ENCODE measurements at places on chromosomes 7 and 10.

GRCh38 chr10:96309628-96310320 lies 5.5 kb downstream of the DNTT start:
- DNase-seq, result no peak

GRCh38 chr7:157690833-157691585 lies 354.2 kb downstream of the DNAJB6 start:
- DNase-seq, result no peak

GRCh38 chr7:159095979-159096411 lies 48.7 kb downstream of the VIPR2 start:
- DNase-seq, result no peak

DNA sequence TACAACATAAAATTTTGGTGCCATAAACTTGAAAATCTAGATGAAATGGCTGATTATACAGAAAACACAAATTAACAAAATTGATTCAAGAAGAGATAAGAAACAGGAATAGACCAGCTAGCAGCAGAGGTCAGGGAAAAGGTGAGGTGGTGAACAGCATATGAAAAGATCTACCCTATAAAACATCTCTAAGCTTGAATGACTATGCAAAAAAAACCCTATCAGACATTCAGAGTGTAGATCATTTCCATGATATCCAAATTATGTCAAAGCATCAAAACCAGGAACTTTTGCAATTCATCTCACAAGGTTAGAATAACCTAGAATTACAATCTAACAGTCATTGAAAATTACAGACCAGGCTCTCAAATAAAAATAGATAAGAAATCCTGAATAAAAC lies 14.6 kb upstream of the BPGM start:
- no peak for DNase-seq

GRCh38 chr10:47035171-47035818 lies 124.1 kb downstream of the PTPN20 start:
- DNase-seq, result no peak

DNA sequence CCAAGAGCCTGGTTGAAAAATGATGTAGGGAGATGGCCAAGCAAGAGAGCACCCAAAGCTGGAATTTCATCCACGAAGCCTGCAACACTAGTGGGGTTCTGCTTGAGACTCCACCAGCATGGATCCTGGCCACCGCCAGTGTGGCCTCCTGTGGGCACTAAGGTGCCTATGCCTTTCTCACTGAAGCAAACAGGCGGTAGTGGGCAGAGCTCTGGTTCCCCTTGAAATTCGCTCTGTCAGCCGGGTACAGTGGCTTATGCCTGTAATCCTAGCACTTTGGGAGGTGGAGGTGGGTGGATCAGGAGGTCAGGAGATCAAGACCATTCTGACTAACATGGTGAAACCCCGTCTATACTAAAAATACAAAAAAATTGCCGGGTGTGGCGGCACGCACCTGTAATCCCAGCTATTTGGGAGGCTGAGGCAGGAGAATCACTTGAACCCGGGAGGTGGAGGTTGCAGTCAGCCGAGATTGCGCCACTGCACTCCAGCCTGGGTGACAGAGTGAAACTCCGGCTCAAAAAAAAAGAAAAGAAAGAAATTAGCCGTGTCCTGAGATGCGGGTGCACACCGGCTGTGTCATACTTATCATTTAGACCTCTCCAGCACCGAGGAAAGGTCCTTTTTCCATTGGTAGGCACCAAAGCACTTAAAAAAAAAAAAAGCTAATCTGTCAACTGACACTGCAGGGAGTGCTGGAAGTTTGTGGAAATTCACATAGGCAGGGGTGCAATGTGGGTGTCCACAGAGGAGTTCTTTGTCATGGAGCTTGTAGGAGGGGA lies 28.3 kb downstream of the CCM2 start:
- DNase-seq, result no peak

- peak; percentile 88 for DNase-seq
These were observed 39.2 kb downstream of the EEPD1 start for GRCh38 chr7:36192053-36192824.

DNA sequence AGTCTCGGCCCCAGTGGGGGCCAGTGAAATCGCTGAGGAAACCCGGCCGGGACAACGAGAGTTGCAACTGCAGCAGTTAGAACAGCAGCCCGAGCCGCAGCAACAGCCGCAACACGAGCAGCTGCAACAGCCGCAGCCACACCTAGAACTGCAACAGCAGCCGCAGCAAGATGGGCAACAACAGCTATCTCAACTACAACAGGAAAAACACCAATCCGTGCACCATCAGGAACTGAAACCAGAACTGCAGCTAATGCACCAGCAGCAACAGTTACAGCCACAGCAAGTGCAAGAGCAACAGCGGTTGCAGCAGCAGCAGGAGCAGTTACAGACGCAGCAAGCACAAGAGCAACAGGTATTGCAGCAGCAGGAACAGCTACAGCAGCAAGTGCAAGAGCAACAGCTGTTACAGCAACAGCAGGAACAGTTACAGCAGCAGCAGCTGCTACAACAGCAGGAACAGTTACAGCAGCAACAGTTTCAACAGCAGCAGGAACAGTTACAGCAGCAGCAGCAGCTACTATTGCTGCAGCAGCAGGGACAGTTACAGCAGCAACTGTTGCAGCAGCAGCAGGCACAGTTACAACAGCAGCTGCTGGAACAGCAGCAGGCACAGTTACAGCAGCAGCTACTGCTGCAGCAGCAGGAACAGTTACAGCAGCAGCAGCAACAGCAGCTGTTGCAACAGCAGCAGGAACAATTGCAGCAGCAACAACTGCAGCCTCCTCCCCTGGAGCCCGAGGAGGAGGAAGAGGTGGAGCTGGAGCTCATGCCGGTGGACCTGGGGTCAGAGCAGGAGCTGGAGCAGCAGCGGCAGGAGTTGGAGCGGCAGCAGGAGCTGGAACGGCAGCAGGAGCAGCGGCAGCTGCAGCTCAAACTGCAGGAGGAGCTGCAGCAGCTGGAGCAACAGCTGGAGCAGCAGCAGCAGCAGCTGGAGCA lies 6.1 kb downstream of the ZNF853 start:
- DNase-seq, result no peak

- DNase-seq, result no peak
These were observed 51.0 kb downstream of the SLC13A1 start for GRCh38 chr7:123148813-123149212.

DNA sequence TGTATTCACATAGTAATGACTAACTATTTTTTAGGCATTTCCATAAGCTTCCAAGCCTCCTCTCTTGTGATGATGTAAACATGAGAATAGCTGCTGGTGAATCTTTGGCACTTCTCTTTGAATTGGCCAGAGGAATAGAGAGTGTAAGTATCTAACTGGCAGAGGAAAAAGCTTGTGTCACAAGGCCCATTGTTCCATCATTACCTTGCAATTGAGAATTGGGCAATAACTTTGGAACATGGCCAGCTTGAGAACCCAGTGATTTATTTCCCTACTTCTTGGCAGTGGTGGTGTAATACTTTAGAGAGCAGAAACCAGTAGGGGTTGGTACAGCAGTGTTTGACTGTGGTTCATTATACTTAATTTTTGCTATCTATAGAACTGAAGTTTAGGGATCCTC lies 12.0 kb downstream of the IFRD1 start:
- DNase-seq, result peak; percentile 77

DNA sequence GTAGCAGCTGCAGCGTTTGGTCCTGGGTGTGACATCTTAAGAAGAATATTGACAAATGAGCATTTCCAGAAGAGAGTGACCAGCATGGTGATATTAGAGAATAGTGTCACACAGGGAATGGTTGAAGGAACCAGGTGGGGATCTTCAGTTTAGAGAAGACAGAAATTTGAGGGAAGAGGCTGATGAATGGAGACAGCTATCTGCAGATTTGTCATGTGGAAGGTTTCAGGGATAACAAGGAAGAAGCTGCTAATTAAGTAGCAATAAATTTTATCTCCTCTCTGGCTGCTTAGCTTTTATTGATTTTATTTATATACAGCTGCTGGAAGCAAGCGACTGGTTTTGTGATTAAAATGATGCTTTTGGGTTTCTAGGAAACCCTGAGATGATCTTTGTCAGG lies 26.0 kb downstream of the SDK1 start:
- DNase-seq, result no peak

GRCh38 chr10:87661861-87662785 lies 2.4 kb downstream of the PAPSS2 start:
- DNase-seq, result no peak

- no peak for DNase-seq
These were observed 69.3 kb downstream of the SGMS1 start for GRCh38 chr10:50554376-50554994.

DNA sequence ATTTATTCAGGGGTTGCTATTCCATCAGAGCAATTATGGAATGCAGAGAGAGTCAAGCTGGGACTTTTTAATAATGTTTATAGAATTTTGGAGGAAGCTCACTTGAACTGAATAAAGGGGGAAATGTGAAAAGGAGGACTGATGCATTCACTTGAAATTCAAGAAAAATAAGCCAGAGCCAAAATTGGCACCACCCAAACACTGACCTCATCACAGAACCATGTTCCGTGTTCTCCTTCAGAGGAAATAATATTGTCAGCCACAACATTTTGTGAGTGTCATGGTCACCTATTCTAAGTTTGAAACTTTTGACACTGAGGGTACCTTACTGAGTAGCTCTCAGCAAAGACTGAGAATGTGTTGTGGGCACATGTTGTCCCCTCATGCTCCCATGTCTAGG lies 207.0 kb downstream of the ANK3 start:
- no peak for DNase-seq

GRCh38 chr7:54837168-54837567 lies 78.2 kb upstream of the SEC61G start:
- DNase-seq, result no peak

- DNase-seq, result no peak
These were observed 370.0 kb upstream of the IGFBP3 start for GRCh38 chr7:46291050-46291438.

- no peak for DNase-seq
These were observed 29.0 kb upstream of the SUN1 start for GRCh38 chr7:803243-803635.

- DNase-seq, result no peak
These were observed 250.1 kb downstream of the ABCA13 start for GRCh38 chr7:48421357-48421756.

GRCh38 chr7:116239020-116239419 lies 28.7 kb downstream of the TES start:
- no peak for DNase-seq

- DNase-seq, result no peak
These were observed 466.1 kb downstream of the GRID1 start for GRCh38 chr10:85900487-85900886.

- no peak for DNase-seq
These were observed 288.3 kb upstream of the HABP2 start for GRCh38 chr10:113264333-113265131.

DNA sequence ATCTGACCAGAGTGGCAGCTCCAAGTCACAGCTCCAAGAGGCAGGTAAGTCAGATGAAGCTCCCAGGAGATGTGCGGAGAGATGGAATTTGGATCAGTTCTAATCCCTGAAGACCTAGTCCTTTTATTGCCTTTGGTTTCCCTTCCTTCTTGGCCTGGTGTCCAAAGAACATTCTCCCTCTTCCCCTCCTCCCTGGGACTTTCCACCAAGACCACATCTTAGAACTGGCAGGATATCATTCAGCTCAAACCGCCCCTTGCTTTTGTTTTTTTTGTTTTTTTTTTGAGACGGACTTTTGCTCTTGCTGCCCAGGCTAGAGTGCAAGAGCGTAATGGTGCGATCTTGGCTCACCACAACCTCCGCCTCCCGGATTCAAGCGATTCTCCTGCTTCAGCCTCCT lies 190.8 kb downstream of the GFRA1 start:
- no peak for DNase-seq

GRCh38 chr7:144513334-144513733 lies 109.8 kb upstream of the NOBOX start:
- no peak for DNase-seq

DNA sequence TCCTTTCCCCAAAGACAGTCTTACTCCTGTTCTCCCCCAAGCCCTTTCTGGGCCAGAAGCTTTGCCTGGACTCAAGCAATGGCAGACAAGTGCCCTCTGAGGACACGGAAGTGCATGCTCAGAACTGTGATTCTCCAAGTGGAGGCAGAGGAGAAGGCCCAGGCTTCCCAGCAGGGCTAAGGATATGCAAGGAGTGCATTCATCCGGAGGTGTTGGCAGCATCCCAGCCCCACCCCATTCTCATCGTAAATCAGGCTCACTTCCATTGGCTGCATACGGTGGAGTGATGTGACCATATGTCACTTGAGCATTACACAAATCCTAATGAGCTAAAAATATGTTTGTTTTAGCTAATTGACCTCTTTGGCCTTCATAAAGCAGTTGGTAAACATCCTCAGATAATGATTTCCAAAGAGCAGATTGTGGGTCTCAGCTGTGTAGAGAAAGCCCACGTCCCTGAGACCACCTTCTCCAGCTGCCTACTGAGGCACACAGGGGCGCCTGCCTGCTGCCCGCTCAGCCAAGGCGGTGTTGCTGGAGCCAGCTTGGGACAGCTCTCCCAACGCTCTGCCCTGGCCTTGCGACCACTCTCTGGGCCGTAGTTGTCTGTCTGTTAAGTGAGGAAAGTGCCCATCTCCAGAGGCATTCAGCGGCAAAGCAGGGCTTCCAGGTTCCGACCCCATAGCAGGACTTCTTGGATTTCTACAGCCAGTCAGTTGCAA lies 1.4 kb upstream of the RBP3 start:
- no peak for DNase-seq

- DNase-seq, result no peak
These were observed 224.8 kb downstream of the RPS24 start for GRCh38 chr10:78258323-78259030.

GRCh38 chr7:87505122-87505521 lies 29.6 kb upstream of the ABCB4 start:
- DNase-seq, result no peak

DNA sequence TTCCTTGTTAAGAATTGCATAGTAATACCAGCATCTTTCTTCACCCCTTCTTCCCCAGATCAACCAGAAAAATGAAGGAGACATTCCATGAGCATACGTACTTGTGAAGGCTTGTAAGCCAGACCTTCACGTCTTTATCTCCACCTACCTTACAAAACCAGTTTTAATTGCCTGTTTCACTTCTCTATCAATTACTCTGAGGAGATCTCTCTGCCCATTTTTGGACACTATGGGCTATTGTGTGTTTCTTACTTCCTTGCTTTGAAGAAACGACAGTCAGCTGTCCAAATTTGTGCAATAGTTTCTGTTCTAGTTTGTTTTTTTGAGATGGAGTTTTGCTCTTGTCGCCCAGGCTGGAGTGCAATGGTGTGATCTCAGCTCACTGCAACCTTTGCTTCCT lies 349.7 kb upstream of the MBL2 start:
- no peak for DNase-seq

DNA sequence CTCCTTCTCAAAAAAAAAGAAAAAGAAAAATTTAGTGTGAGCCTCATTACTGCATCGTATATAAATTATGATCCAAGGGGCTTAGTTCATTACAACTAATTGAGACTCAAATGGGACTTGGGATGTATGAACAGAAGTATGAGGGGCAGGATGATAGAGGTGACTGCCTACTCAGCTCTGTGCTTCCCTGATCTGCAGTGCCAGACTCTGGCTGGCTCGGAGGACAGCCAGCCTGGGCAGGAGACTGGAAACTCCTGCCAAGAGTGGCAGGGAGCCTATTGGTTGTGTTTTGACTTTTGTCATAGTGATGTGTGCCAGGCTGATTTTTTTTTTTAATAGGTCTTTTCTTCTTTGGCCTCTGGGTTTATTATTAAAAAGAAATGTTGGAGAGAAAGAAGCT lies 73.8 kb upstream of the GTF2IRD1 start:
- no peak for DNase-seq
